ENCODE measurements at places on chromosomes 5 and 9.

GRCh38 chr5:44809215-44809955, 638 bp downstream of the MRPS30 start:
- DNase-seq = peak; percentile 48

DNA sequence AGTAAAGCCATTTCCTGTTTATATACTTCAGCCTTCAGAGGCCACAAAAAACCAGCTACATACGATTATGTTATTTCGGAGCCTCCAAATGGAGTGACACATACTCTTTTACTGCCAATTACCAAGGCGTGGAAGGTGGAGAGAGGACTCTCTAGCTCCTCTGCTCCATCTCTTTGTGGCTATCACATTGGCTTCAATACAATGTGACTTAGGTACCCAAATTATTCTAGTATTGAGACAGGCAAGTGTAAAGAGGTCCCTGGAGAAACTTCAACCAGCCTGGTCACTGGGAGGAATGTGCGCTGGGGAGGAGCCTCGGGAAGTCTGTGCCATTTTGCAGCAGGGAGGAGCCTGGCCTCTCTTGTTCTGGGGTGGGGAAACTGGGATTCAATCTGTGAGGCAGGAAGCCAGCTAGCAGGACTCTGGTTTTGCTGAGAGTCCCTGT, 85.8 kb upstream of the TAS2R1 start:
- DNase-seq = peak; percentile 61

GRCh38 chr9:110207071-110207641, 803 bp downstream of the C9orf152 start:
- no peak for DNase-seq

GRCh38 chr9:97529363-97530076, 28.1 kb downstream of the TMOD1 start:
- DNase-seq = no peak

- DNase-seq = no peak
Observed at GRCh38 chr5:148991566-148991965, 71.3 kb downstream of the SH3TC2 start.

- no peak for DNase-seq
Observed at GRCh38 chr9:130142056-130142455, 30.1 kb upstream of the NCS1 start.

GRCh38 chr5:61275841-61276240, 56.2 kb upstream of the ZSWIM6 start:
- DNase-seq = peak; percentile 50

- no peak for DNase-seq
Observed at GRCh38 chr9:127598839-127599549, 13.1 kb upstream of the STXBP1 start.

DNA sequence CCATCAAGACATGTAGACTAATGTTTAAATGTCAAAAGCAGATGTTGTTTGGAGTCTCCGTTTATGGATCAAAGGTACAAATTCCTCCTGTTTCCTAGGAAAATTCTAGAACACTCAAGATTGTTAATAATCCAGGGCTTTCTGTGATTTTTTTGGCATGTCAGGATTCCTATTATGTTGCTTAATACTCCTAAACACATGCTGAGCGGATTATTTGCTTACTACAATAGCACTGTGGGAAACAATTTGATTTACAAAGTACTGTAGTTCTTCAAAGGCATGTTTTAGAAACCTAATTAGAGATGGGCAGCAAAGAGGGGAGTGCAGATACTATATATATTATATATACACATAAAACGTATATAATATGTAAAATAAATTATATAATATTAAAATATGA, 19.0 kb upstream of the SCAMP1 start:
- DNase-seq = no peak

DNA sequence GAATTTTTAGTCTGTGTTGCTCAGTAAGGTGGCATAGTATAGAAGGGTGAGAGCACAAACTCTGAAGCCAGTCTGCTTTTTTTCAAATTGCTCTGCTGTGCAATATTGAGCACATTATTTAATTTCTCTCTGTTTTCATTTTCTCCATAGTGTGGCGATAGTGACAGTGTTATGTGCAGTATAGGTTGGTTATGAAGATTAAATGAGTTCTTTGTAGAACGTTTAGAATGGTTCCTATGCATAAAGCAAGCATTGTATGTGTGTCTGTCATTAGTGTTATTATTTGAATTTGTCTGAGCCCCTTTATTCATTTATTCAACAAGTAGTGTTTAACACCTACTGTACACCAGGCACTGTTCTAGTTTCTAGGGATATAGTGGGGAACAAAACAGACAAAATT, 9.2 kb downstream of the PRR16 start:
- DNase-seq = no peak

- DNase-seq = no peak
Observed at GRCh38 chr9:88224938-88225337, 86.7 kb upstream of the SPATA31C2 start.

- no peak for DNase-seq
Observed at GRCh38 chr9:116661037-116661954, 25.8 kb upstream of the TRIM32 start.

GRCh38 chr5:107502676-107503060, 168.1 kb downstream of the EFNA5 start:
- no peak for DNase-seq

DNA sequence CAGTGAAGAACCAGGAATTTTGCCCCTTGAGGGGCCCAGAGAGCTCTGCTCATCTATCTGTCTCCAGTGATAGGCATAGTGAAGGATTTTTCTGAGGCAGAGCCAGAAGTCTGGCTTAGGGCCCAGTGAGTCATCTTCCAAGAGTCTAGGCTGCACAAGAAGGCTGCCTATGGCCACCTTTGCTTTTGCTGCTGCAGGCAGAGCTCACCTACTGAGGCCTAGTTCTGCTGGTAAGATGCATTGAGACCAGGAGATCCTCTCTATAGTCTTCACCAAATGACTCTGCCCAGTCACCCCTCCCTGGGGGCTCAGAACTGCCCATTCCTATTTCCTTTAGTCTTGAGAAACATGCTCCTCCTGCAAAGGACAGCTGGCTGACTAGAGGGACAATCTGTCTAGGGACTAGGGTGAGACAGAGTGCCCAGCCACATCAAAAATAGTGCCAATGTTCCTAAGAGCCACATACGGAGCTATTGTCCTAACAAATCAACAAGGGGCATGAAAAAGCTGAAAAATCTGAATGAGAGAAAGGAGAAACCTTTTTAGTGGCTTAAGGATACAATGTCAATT, 40.3 kb upstream of the CDKN2AIPNL start:
- DNase-seq = no peak

GRCh38 chr9:13364271-13365000, 84.9 kb upstream of the MPDZ start:
- DNase-seq = no peak

DNA sequence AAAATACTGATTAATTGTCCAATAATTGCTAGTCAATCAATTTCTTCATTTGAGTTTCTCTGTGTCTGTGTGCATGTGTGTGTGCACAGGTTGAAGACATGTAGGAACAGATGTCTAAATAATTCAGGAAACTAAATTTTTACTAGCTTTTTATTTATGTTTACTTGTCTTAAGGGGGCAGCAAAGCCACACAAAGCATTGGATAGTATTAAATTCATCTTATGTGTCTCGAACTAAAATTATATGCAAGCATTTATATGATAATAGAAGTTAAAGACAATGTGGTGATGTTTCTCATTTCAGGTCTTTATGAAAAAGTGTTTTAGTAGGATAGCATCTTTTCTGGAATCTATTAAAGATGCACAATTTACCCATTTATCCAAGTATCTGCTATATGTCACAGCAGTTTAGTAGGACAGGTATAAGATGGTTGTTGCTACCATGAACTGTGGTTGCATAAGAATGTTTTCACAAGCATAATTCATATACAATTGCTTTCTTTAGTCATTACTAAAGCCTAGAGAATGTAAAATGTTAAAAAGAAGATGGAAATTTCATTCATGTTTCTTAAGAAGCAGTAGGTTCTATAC, 784.6 kb upstream of the NUDT12 start:
- no peak for DNase-seq

GRCh38 chr5:65512170-65512937, 30.6 kb upstream of the ADAMTS6 start:
- DNase-seq = no peak

GRCh38 chr5:6383376-6383775, 5.0 kb upstream of the MED10 start:
- no peak for DNase-seq

GRCh38 chr5:32443145-32443540, 1.4 kb downstream of the ZFR start:
- DNase-seq = no peak

GRCh38 chr9:104911032-104911607, 16.8 kb downstream of the ABCA1 start:
- DNase-seq = no peak

DNA sequence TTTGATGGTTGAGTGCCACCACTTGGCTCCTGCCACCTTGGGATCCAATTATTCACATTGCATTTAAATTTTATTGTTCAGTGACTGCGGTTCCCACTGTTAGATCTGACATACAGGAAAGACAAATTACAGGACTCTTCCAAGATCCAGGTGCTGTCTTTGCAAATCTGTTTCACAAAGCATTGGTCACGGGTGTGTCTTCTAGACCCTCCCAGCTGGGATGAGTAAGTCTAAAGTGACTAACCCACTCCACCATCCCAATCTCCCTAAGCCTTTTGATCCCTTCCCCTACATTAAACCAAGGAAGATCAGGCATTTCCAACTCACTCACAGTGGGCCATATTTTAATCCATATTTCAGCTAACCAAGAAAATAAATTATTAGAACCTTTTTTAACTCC, 1016.3 kb upstream of the CTNND2 start:
- no peak for DNase-seq
